T1000 (cell line): ENCODE measurements at places on chromosomes 12 and 14.

- no peak for DNase-seq
These were observed 101.4 kb downstream of the FOXA1 start for GRCh38 chr14:37493606-37494005.

DNA sequence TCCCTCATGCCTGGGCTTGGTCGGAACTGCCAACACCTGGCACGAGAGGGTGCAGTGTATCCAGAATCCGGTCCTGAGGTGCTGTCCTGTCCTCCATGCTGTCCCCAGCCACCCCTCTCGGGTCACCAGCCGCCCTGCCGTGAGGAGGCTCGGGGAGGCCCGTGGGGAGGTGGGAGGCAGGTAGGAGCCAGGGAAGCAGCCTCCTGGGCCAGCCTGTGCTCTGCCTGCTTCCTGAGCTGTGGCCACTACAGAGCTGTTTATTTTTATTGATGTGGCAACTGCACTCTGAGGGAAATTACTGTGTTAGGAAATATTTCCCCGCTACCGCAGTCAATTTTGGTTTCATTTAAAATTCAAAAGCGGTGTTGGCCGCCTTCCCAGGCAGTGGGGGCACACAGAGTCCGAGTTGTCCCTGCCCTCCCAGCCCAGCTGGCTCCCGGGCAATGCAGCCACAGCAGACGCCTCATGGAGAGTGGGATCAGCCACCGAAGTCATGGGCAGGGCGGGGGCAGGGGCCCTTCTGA is 18.3 kb downstream of the NOC4L start:
- DNase-seq, result peak; percentile 16

DNA sequence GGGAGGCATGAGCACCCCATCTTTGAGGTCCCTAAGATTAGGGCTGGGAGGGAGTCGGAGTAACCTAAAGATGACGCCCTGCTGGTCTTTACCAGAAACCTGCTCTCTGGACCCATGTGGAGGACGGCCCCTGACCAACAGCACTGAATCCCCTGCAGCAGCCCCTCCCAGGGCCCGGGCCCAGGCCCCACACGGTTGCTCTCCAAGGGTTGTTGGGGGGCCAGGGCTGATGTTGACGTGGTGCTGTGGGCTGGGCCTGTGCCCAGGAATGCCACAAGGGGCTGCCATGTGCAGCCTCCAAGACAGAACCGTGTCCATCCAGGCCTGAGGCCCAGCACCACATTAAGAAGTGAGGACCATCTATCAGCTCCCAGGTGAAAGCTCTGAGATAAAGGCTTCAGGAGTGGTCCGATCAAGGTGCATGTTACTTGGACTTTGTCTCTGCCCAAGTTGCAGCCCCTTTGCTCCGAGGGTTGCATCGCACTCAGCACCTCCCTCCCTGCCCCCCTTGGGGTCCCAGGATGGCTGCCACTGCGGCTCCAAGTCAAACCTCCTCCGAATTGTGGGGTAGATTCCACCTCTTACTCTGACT is 29.6 kb downstream of the LRCOL1 start:
- DNase-seq, result no peak

DNA sequence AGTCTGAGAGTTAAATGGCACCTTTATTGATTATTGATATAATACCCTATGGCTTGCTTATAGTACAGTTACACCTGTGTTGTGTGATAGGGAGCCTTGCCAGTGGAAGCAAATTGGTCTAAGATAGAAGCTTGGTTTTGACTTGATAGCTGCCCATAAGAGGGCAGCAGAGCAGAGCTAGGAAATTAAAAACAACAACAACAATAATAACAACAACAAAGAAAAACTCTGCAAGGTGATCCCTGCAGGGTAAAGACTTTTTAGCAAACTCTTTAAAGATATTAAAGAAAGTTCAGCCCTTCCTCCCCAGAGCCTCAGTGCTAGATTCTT is 18.0 kb upstream of the RNASE10 start:
- no peak for DNase-seq

GRCh38 chr14:24409956-24410355 is 11.2 kb downstream of the NYNRIN start:
- no peak for DNase-seq

DNA sequence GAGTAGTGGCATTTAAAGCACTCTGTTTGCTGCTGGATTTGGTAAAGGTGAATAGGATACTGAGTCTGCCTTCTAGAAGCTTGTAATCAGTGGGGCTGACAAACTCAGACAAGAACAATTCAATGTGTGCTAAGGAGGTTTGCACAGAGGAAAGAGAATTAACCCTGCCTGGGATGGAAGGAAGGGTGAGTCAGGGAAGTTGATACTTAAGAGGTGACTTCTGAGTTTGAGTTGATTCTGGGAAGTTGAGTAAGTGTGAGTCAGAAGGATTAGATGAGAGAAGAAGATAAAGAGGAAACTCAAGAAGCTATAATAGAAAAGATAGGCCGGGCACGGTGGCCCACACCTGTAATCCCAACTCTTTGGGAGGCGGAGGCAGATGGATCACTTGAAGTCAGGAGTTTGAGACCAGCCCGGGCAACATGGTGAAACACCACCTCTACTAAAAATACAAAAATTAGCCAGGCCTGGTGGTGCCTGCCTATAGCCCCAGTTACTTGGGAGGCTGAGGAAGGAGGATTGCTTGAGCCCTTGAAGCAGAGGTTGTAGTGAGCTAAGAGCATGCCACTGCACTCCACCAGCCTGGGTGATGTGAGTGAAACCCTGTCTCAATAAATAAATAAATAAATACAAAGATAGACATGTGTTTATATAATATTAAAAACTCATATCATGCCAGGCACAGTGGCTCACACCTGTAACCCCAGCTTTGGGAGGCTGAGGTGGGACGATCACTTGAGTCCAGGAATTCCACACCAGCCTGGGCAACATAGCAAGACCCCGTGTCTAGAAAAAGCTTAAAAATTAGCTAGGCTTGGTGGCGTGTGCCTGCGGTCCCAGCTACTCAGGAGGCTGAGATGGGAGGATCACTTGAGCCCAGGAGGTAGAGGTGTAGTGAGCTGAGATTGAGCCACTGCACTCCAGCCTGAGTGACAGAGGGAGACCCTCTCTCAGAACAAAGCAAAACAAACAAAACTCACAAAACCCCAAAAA is 126.8 kb upstream of the CPM start:
- DNase-seq, result peak; percentile 99

GRCh38 chr14:76810953-76811400 is 1.7 kb downstream of the ANGEL1 start:
- no peak for DNase-seq

GRCh38 chr14:56341766-56342493 is 223.7 kb downstream of the PELI2 start:
- no peak for DNase-seq

- DNase-seq, result no peak
These were observed 157.6 kb upstream of the VASH1 start for GRCh38 chr14:76603713-76604112.

DNA sequence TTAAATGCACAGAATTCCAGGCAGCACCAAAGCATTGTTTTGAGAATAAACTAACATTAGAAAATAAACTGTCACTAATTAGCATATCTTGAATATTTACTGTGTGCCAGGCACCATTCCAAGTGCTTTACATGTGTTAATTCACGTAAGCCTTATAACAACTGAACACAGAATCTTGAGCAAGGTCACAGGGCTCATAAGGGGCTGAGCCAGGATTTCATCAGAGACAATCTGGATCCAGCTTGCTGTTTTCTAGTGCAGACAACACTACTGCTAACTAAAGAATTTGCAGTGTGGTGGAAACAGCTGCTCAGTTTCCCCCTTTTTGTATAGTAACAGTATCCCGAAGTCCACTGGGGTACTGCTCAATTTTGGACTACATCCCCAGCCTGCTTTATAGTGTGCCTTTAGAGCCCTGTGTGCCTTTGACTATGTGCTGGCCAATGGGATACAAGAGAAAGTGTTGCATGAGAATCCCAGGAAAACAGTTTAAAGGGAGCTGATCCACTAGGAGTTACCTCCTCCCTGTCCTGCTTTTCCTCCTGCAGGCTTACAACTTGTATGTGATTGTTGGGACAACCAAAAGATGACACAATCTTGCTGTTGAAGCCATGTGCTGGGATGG is 36.0 kb upstream of the RMST start:
- DNase-seq, result no peak

- no peak for DNase-seq
These were observed 175.0 kb upstream of the TMEM132C start for GRCh38 chr12:128091951-128092382.

DNA sequence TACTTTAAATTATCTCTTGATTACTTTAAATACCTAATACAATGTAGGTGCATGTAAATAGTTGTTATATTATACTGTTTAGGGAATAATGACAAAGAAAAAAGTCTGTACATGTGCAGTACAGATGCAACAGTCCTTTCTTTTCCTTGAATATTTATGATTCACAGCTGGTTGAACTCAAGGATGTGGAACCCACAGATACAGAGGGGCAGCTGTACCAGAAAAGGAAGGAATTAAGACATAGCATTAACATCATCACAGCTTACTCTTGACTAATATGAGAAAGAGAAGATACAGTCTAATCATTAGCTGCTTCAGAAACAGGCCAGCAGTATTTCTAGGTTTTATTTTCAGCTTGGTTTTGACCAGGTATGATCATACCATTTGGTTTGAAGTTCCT is 34.7 kb upstream of the AP4S1 start:
- no peak for DNase-seq

- no peak for DNase-seq
These were observed 28.7 kb upstream of the CERS5 start for GRCh38 chr12:50195832-50196231.

DNA sequence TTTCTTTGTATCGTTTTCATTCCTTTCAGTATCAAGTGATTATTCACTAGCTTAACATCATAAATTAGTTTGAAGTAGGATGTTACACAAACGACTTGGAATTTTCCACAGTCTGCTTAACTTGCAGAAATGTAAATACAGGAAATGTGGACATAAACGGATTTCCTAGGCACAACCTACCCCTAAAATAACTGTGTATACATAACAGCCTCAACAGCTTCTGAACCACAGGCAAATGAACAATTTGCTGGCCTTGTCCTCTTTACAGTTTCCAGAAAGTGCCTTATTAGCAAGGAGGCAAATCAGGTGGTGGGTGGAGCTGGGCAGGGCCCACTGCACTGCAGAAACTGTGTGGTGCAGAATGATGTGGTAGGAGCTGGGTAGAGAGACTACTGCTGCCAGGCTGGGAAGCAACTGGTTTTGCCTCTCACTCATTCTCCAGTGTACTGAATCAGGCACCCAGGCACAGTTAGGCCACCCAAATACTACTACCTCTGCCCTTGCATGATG is 14.1 kb downstream of the DRAM1 start:
- no peak for DNase-seq

DNA sequence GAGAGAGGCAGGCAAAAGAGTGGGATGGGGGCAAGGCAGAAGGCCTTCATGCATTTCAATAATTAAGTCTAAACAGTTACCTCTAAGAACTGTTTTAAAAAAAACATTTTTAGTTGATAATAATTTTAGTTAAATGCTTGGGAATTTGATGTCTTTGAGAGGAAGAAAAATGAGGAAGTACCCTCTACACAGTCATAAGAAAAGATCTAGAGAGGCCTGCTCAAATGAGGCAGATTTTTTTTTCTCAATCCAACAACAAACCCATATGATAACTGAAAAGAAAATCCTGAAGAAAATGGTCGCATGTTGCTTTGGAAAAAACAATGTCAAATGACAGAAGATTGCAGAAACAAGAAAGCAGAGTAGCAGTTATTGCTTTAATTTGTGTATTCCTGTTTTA is 25.6 kb downstream of the SINHCAF start:
- no peak for DNase-seq

DNA sequence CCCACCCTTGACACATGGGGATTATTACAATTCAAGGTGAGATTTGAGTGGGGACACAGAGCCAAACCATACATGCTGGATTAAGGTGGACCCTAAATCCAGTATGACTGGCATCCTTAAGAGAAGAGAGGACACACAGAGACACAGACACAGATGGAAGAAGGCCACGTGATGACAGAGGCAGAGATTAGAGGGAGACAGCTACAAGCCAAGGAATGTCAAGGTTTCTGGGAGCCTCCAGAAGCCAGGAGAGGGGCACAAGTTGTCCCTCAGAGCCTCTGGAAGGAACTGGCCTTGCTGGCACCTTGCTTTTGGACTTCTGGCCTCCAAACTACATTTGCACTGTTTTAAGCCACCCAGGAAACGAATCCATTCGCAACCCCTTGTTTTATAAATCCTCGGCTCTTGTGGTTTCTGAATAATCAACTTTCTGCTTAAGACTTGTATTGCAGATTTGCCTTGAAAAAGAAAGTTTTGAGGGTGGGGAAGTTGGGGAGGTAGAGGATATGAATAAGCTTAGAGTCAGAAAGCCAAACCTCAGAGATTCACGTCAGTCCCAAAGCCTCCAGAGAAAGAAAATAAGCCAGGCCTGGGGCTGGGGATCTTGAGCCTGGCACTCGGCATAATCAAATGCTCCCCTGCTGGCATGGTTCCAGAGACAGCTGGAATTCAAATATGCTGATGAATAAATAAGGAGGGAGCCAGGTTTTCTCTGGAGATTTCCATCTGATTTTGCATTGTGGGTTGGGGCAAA is 224.2 kb upstream of the PWP1 start:
- DNase-seq, result peak; percentile 15

GRCh38 chr12:123293178-123293760 is 21.6 kb upstream of the CDK2AP1 start:
- DNase-seq, result no peak

GRCh38 chr14:102363182-102363943 is 622 bp downstream of the TECPR2 start:
- DNase-seq, result peak; percentile 39

DNA sequence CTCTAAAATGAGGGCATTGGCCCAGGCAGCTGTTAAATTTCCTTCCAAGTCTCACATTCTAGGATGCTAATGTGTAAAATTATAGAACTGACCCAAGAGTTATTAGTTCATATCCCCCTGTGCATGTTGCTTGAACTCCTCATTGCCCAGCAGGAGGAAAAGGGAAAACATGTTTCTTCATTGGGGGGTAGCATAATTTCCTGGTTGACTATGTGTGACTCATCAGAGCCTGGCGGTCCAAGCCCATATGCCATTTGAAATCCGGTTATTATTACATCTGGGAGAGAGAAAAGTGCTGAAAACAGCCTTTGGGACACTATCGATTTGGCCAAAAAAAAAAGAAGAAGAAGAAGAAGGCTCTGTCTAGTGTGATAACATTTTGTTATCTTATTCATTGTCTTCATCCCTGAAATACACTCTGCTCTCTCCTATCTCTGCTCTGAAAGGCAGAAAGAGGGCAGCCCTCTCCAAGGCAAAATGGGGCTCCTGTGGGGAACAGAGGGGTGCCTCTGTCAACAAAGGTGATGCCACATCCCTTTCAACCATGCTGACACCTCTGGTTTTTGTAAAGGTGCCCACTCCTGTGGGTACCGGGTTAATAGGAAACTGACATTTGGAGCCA is 114.2 kb downstream of the DAD1 start:
- DNase-seq, result no peak

GRCh38 chr12:64059685-64060084 is 162.4 kb downstream of the KICS2 start:
- DNase-seq, result no peak

- DNase-seq, result no peak
These were observed 78.7 kb downstream of the KIF21A start for GRCh38 chr12:39364196-39364595.

- peak; percentile 53 for DNase-seq
These were observed 89.7 kb downstream of the CAND1 start for GRCh38 chr12:67358781-67359338.
